ENCODE measurements at places on chromosomes 4 and X. TPM values are rescaled to one million over a fixed set of nuclear protein-coding genes. Genes with fewer than 3 reads are reported as not detected.
A peak's percentile ranks its signal among the peaks of the same experiment; 100 is the strongest.

The PSAPL1 gene
- total RNA-seq: not detected

GRCh38 chr4:21307709-21308108 is 607.5 kb downstream of the PACRGL start:
- DNase-seq: no peak
- H3K4me1 ChIP-seq: no peaks in the 10 kb centered on the region
- H3K4me3 ChIP-seq: no peak overlapping the region
- H3K27me3 ChIP-seq: peaks cover 33% of the 10 kb centered on the region

DNA sequence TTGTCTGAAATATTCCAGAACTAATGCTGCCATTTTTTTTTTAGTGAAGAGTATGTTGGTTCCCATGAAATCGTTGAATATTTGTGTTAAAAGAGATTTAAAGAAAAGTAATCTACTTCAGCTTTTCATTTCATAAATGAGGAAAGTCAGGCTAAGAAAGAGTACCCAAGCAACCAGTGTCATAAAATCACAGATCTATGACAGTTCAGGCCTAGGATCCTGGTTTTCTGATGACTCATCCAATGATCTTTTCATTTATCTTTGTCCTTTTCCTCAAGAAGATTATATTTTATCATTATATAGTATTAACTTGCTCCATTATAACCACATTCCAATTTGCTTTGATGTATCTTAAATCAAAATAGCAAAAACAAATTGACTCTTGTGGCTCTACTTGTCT is 139.4 kb upstream of the HCCS start:
- no peak overlapping the region for H3K4me3 ChIP-seq
- no peaks in the 10 kb centered on the region for H3K27me3 ChIP-seq
- H3K4me1 ChIP-seq: no peaks in the 10 kb centered on the region
- DNase-seq: no peak
- H3K27ac ChIP-seq: no peak overlapping the region

DNA sequence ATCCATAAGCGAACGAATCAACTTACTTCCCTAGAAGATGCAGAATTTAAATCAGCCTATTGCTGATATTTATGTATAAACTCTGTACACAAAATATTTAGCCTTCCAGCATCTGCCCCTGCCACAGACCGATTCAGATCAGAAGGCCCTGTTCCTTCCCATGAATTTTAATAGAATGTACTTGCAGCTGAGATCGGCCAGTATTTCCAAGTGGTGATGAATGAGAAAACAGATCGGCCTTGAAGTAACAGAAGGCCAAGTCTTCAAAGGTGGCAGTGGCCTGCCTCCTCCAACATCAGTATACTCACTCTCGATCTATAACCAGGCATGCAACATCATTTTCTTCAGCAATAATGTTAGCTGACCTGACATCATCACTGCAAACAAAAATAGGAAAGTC is 66.4 kb downstream of the PRKG2 start:
- H3K4me1 ChIP-seq: no peaks in the 10 kb centered on the region
- DNase-seq: no peak
- no peak overlapping the region for H3K4me3 ChIP-seq
- H3K27ac ChIP-seq: no peak overlapping the region

- H3K4me3 ChIP-seq: no peak overlapping the region
- DNase-seq: no peak
- no peak overlapping the region for H3K27ac ChIP-seq
- no peaks in the 10 kb centered on the region for H3K27me3 ChIP-seq
- H3K4me1 ChIP-seq: peaks cover 6% of the 10 kb centered on the region
Observed at GRCh38 chr4:37847311-37847884, 20.9 kb downstream of the PGM2 start.

The PLXNB3 gene
- 0.41 TPM for total RNA-seq

GRCh38 chrX:21990832-21991231 is 41.3 kb upstream of the PHEX start:
- H3K27ac ChIP-seq: no peak overlapping the region
- H3K27me3 ChIP-seq: no peaks in the 10 kb centered on the region
- H3K4me1 ChIP-seq: no peaks in the 10 kb centered on the region
- H3K36me3 ChIP-seq: peaks cover 44% of the 10 kb centered on the region

GRCh38 chr4:168920441-168921065 is 89.5 kb downstream of the CBR4 start:
- H3K27me3 ChIP-seq: no peaks in the 10 kb centered on the region
- no peak overlapping the region for H3K27ac ChIP-seq
- no peak for DNase-seq
- no peaks in the 10 kb centered on the region for H3K36me3 ChIP-seq

DNA sequence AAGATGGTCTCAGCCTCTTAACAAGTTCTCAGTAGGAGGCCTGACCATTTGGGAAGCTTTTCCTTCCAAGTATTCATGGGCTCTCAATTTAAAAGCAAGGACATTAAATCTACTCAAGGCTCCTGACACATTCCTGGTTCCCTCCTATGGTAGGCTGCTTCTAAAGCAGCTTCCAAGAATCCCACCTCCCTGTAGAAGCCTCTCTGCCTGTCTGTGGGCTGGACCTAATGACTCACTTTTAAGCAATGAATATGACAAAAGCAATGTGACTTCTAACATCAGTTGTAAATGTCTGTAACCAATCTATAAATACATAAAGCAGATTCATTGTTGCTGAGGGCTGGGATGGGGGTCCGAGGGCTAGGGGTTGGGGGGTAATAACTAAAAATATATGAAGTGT is 99.5 kb upstream of the FAM9B start:
- no peak for DNase-seq
- no peak overlapping the region for H3K4me3 ChIP-seq
- H3K4me1 ChIP-seq: no peaks in the 10 kb centered on the region
- H3K27ac ChIP-seq: no peak overlapping the region
- no peaks in the 10 kb centered on the region for H3K27me3 ChIP-seq

DNA sequence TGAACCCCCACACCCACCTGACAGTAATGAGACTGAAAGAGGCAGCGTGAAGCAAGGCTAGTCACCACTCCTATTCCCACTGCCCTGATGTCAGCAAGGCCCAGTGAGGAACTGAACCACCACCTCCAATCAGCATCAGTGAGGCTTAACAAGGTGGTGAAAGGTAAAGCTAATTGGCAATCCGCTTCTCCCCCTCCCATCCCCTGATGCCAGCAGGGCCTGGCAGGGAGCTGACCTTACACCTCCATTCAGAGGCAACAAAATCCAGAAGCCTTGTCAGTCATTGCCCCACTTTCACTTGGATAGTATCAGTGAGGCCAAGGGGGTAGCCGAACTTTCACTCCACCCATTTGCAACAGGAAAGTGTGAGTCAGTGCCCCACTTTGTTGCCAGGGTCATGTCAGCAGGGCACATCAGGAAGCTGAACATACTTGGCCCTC is 60.8 kb downstream of the AWAT2 start:
- no peak overlapping the region for H3K4me3 ChIP-seq
- H3K4me1 ChIP-seq: no peaks in the 10 kb centered on the region
- H3K27me3 ChIP-seq: no peaks in the 10 kb centered on the region
- no peak overlapping the region for H3K27ac ChIP-seq
- no peaks in the 10 kb centered on the region for H3K36me3 ChIP-seq

The F9 gene
- total RNA-seq: not detected

The CT45A10 gene
- not detected for total RNA-seq

GRCh38 chrX:39855748-39856129 is 242.0 kb downstream of the BCOR start:
- H3K36me3 ChIP-seq: no peaks in the 10 kb centered on the region
- H3K4me3 ChIP-seq: peak overlapping the region; percentile 87
- peak overlapping the region; percentile 94 for H3K27ac ChIP-seq
- peak; percentile 42 for DNase-seq

DNA sequence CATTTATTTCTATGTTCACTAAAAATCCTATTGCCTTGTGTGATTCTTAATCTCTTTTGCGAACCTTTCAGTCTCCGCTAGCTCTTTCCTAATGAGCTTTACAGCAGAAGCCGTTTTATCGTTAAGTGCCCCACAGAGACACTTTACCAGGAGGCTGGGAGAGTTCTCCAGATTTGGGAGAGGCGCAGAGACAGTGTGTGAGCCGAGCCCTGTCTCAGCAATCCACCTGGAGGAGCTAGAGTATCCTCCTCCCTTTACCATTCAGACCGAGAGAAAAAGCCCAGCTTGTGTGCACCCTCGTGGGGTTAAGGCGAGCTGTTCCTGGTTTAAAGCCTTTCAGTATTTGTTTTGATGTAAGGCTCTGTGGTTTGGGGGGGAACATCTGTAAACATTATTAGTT is 54.9 kb upstream of the MTM1 start:
- no peaks in the 10 kb centered on the region for H3K27me3 ChIP-seq
- no peak overlapping the region for H3K27ac ChIP-seq
- no peak overlapping the region for H3K4me3 ChIP-seq
- H3K4me1 ChIP-seq: no peaks in the 10 kb centered on the region
- no peak for DNase-seq
- no peaks in the 10 kb centered on the region for H3K36me3 ChIP-seq
